Memory B cell (primary cell): ENCODE measurements at places on chromosomes 5 and 9.

DNA sequence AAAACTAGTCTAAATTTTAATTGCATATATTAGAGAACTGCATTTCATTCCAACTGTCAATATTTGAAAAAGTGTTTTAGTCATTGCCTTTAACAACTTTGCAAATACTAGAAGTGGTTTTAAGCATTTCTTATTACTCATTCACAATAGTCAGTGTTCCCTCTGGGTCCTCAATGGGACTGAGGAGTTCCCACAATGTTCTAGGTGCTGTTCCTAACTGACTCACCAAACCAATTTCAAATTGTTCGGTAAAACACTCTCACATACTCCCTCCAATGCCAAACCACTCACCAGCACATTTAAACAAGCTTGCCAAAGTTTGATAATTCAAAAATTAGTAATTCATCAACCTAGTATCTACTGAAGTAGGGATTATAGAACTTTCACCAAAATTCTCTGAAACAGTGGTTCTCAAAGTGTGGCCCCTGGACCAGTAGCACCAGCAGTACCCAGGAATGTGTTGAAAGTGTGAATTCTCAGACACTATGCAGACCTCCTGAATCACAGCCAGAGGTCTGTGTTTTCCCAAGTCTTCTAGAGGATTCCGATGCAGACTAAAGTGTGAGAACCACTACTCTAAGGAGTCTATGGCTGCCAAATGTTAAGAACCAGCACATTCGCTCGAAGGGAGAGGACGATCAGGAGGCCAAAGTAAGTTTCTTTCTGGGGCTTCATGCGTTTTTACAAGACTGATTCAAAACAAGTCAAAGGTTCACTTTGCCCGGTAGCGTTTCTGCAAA is 72.8 kb downstream of the APBA1 start:
- no peak for DNase-seq

GRCh38 chr9:36141761-36142160 is 5.2 kb downstream of the GLIPR2 start:
- no peak for DNase-seq

DNA sequence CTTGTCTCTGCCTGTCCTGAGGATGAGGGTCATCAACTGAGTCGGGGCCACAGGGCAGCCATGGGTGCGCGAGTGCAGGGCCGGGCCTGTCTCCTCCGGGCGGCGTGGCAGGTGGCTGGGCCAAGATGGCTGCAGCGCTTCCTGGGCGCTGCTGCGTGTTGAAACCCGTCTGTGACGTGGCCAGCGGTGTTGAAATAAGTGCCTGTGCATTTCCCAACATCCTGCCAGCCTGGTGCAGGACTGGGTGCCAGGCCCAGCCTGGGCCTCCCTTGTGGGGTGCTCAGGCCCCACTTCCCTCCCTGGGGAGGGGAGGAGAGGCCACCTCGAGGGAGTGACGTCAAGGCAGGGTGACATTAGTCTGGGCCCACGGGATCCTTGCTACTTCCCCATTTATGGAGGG is 45.5 kb downstream of the RXRA start:
- no peak for DNase-seq

- DNase-seq, result peak; percentile 30
Measured at GRCh38 chr5:1004461-1005248, 3.9 kb upstream of the NKD2 start.

GRCh38 chr5:852431-853401 is 1.9 kb upstream of the ZDHHC11 start:
- DNase-seq, result no peak

- no peak for DNase-seq
Measured at GRCh38 chr5:80644900-80645299, 9.6 kb upstream of the MSH3 start.

DNA sequence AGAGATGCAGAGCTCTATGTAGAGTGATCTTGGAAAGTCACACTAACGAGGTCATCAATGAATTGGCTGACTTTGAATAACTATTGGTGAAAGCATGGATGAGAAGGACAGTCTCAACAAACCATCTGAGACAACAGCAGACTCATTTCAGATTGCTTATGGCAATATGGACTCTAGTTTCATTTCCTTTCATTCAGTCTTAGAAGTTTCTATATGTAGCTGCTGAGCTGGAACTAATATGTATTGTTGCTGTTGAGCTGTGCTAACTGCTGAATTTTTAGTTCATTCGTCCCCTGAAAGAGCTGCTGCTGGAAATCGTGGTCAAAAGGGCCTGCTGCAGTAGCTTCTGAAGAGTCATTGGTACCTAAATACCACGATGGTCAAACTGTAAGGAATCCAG is 31.3 kb downstream of the TNFSF15 start:
- no peak for DNase-seq

DNA sequence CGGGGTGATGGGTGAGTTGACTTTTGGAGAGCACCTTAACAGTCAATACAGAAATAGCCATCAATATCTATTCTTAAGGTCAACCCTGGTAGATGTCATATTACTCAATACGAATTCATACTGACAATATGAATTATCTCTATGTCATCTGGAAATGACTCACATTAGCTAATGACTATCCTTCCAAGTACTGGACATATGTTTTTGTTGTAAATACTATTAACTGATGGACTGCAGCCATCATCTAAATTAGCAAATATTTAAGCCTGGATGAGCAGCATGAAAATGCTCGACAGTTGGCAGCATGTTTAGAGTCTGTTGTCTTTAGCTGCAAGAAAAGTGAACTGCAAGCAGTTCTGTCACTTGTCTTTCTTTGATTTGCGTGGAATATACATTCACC is 19.6 kb upstream of the ISOC1 start:
- no peak for DNase-seq

DNA sequence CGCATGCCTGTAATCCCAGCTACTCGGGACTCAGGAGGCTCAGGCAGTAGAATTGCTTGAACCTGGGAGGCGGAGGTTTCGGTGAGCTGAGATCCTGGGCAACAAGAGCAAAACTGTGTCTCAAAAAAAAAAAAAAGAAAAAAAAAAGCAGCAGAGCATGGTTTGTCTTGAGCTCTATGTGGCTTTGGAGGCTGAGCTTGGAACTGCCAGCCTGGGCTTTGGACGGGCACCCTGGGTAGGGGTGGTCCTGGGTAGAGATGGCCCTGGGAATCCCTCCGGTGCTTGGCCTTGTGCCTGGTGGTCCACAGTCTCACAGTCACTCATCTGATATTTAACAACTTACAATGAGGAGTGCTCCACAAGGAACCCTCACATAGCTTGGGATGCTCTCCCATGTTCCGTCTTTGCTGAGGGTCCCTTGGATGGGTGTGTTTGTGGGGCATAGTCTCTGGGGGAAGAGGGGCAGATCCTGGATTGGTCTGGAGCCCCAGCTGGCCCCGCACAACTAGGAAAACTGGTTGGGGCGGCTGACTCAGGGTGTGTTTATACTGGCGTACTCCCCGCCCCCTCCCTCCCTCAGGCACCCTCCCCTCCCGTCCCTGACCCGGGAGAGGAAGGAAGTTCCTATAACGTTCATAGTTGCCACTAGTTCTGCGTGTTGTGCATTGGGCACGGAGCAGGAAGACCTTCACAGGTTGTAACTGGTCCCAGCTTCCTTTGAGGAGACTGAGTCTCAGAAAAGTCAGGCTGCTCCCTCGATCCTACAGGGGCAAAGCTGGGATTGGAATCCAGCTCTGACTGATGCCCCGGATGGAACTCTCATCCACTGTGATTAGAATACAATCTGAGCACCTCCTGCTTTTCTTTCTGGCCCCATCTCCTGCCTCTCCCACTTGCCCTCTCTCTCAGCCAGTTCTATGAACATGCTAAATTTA is 11.2 kb downstream of the IER5L start:
- DNase-seq, result no peak

DNA sequence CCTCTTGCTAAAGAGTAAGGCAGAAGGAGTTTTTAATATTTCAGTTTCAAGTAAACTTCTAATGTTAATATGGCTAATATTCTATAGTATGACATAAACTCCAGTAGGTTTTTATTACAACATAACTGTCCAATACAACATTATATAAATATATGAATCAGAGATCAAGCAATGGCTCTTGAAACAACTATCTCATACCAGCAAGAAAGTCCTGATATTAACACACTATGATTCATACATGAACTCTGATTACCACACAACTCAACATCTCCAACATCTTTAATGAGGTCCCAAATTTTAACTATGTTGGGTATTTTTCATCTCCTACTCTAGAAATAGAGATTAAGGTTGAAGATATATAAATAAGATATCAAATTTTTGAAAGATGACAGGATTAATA is 878.3 kb downstream of the TLE1 start:
- DNase-seq, result no peak

DNA sequence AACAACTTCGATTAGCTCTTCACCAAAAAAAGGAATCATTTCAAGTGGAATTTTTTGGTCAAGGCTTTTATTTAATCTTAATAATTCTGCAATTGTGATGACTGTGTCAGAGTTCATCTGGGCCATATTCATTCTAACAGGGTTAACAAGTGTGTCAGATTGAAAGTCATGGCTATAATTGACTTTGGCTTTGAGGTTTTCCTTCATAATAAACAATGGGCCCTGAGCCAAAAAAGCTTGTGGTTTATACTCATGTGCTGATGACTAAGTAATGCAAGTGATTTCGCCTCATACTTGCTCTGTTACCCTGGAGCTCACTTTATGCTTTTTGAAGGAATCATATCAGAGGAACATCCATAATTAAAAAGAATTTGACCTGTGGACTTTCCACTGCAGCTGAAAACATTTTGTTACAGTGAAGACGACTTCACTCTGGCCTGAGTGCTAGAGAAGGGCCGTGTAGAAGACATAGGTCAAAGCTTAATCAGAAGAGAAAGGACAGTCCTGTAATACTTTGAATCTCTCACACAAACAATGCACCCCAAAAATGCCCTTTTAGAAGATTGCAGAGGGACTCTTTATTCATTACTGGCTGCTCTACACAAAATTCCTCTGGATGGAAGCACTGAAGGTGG is 101.7 kb downstream of the GDNF start:
- DNase-seq, result no peak

GRCh38 chr9:127651697-127652610 is 39.9 kb downstream of the STXBP1 start:
- no peak for DNase-seq

- DNase-seq, result no peak
Measured at GRCh38 chr9:100346836-100347235, 5.9 kb downstream of the TEX10 start.

- DNase-seq, result no peak
Measured at GRCh38 chr9:84103651-84104377, 123.2 kb downstream of the RMI1 start.

GRCh38 chr5:171422495-171422894 is 3.0 kb downstream of the FGF18 start:
- no peak for DNase-seq

GRCh38 chr5:169945831-169946261 is 34.4 kb downstream of the INSYN2B start:
- no peak for DNase-seq

DNA sequence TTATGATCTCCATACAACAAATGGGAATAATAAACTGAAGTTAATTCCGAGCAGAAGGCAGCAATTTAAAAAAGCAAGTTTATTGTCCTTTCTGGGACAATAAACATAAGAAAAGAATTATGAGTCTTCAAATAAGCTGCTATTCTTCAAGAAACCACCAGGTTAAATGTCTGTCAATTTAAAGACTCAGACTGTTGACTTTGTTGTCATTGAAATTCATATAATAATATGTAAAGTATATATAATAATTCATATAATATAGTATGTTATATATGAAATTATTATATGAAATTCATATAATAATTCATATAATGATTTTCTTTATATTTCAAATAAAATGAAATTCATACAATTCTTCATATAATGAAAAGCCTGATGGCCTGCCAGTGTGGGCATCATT is 497.5 kb upstream of the RGMB start:
- DNase-seq, result no peak

DNA sequence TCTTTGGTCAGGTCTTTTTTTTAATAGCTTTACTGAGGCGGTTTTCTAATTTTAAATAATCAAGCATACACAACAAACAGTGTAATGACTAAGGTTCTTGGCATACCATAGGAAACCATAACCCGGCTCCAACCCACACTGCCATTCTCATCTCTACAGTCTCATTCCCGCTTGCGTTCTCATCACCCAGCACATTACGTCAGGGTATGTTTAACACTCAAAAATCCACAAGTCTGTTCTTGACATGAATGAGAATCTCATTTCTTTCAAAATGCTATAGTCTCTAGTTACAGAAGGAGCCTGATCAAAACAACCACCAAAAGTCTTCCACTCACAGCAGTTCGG is 505 bp downstream of the C5orf34 start:
- no peak for DNase-seq

GRCh38 chr5:132662925-132663770 is 5.2 kb downstream of the IL13 start:
- no peak for DNase-seq

GRCh38 chr5:157088342-157088990 is 20.4 kb downstream of the HAVCR2 start:
- DNase-seq, result no peak

DNA sequence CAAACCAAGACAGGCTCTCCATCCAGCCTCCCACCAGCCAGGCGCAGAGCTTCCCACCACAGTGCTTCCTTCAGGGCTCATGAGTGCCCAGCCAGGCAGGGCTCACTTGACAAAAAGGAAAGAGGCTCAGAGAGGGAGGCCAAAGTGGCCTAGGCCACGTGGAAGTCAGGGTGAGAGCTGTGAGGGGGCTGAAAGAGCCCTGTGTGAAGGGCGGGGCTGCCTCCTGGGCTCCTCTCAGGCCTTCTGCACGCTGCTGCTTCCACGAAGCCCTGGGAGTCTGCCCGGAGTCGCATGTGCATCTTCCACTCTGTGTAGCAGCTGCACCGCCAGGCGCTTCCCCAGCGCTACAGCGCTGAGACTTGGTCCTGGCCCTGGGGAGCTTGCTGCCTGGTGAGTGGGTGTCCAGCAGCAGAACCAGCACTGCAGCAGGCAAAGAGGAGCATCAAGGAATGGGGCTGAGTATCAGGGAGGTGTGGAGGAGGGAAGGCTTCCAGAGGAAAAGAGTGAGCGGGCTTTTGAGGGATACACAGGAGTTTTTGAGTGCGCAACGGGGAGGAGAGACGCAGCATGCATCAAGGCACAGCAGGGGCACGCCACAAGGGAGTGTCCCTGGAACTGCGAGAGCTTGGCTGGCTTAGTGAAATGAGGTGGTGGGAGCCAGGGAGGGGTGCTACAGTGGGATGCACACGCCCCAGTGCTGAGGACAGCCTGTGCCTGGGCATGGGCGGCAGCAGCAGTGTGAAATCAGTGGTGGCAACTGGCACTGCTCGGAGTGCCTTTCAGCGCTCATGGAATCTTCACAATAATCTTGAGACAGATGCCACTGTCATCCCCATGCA is 178.0 kb downstream of the GAPVD1 start:
- no peak for DNase-seq

DNA sequence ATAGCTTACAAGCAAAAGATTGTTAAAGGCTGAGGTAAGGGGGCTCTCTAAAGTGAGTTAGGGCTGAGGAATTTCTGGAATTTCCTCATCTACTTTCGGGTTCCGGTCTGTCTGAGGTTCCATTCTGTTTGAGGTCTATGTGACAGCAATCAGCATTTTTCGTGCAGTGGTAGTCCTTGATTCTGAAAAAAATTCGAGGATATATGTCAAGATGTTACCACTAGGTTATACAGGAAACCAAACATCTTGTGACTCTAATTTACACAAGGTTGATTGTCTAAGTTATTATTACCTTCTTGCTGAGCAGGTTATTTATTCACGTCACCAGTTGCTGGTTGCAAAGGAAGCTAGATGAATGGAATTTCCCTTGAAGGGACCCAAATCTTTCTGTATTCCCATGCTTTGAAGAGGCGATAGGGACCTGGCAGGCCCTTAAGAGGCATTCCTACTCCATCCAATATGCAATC is 35.2 kb downstream of the RLN2 start:
- DNase-seq, result no peak
